ENCODE measurements at places on chromosomes 2 and 18.

- DNase-seq, result no peak
Observed at GRCh38 chr18:59646963-59647307, 50.3 kb downstream of the CCBE1 start.

DNA sequence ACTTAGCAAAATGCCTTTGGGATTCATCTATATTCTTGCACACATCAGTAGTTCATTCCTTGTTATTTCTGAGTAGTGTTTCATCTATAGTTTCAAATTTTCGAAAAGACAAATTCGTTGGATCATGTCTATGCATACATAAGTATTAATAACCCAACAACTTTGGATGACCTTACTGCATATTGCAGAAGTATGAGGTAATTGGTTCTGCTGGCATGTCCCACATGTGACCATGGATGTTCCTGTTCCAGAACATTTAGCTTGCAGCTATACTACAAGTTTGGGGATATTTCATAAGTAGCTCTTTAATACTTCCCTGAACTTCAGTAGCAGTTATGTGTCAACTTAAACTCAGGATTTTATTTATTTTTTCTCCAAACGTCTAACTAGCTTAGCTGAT, 44.9 kb downstream of the APLF start:
- no peak for DNase-seq

DNA sequence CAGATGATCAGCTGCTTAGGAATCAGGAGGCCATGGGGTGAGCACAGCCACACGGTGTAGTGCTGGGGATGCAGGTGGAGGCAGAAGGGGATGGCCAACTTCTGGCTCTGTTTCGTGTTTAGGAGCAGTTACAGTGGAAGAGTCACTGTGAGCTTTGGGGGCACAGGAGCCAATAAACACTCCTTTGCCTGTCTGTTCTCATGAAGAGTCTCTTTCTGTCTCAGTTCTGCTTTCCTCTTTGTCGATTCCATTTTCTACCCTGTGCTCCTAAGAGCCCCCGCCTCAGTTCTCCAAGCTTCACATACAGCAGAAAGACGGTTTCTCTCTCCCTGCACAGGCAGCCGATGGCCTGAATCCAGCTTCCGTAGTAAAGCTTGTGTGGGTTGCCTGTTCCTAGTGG, 21.0 kb upstream of the RRM2 start:
- DNase-seq, result no peak

GRCh38 chr2:74250189-74250631, 51.8 kb downstream of the MTHFD2 start:
- peak; percentile 86 for DNase-seq

DNA sequence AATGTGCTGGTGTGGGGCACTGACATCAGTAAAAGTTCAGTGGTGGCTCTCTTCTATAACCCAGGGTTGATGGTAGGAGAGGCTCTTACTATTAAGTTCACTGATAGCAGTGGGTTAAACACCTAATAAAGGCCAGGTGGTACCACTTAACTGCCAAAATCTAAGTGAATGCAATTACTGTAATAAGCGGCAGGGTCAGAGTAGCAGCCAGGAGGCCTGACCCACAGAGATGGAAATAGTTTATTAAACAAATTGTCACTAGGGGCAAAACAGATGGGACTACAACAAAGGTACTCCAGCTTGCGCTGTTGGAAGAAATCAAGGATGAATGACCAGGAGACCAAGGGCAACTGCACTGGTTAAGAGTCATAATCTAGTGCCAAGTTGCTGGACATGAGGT, 26.6 kb downstream of the ZSWIM2 start:
- DNase-seq, result no peak

DNA sequence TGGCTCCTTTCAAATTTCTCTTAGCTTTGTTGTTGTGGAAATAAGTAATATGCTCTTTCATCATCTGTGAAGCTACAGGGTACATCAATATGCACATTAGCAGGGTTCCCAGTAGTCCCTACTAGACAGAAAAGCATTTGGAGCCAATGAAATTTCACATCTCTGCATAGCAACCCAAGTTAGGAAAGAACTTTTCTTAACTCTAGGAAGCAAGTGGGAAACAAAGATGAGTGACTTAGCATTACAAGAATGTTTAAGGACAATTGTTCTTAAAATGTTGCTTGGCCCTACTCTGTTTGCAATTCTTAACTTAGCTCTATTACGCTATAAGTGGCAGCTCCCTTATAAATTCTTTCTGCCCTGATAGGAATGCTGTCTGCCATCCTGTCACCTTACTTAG, 39.6 kb downstream of the ZEB2 start:
- no peak for DNase-seq

GRCh38 chr2:43317194-43317593, 90.8 kb upstream of the ZFP36L2 start:
- no peak for DNase-seq

GRCh38 chr2:70203086-70203485, 12.3 kb upstream of the C2orf42 start:
- no peak for DNase-seq

GRCh38 chr2:157259960-157260359, 2.5 kb downstream of the GALNT5 start:
- DNase-seq, result no peak

- no peak for DNase-seq
Observed at GRCh38 chr2:218020281-218020680, 17.5 kb upstream of the TNS1 start.

- DNase-seq, result no peak
Observed at GRCh38 chr2:206381881-206382280, 61.5 kb upstream of the ADAM23 start.

GRCh38 chr2:20446255-20446916, 488 bp upstream of the RHOB start:
- DNase-seq, result no peak

GRCh38 chr18:10580215-10580614, 54.4 kb downstream of the NAPG start:
- DNase-seq, result no peak
